NCI-H526 (cell line): ENCODE measurements at places on chromosomes 4 and X.

DNA sequence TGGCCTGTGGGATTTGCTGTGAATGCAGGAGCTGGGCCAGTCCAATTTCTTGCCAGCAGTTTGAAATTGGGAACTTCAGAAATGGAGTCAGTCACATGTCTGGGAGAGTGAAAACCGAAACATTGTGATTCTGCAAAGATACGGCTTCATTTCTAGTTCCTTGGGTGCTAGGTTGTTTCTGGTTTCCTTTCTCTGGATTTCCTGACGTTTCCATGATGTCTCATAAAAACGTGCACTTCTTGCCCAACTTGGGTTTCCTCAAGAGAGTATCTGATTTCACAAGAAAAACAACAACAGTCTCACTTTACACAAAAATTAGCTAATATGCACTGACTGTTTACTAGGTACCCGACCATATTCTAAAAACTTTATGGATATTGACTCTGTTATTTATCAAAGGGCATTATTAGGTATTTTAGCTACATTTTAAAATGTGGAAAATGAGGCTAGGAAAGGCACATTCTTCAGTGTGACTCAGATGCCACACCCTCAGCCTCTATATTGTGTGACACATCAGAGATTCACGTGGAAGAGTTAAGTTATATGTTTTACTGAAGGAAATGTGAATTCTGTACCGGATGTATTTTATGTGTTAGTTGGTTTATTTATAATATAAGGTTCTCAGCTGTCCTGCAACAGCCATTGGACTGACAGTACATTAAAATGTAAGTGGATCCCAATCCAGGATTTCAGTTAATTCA, 225.0 kb upstream of the PUDP start:
- DNase-seq, result no peak

DNA sequence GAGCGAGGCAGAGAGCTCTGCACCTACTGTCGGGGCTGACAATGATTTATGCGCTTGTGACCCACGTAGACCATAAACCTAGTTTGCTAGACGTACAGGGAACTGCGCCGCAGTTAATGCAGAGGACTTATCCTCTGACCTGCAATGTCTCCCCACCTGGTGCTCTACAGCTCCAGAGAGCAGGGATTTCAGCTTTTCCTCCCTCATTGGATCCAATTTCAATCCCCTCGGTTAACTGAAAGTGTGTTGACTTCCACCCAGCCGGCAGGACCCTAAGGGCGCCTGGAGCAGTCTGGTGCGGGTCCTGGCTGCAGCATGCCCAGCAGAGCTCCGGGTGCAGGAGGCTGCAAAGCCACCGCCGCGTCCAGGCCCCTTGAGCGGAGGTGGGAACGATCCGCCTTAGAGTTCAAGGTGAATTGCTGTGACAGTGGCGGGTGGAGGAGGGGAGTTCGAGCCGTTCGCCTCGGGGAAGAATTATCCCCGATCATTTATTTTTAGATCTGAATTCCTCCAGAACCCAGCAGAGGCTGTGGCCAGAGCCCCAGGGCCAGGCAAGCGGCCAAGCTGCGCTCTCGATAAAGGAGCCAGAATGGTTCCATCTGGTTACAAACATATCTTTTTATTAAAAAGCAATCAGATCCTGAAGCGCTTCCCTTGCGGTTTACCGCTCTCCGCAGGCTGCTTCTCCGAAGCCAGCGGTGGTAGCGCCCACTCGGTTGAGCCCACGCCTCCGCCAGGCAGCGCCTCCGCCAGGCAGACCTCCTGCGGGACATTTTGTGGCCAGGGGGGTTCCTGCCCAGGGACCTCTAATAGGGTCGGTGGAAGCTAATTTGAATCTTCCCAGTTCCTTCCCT, 66.0 kb downstream of the FBXO8 start:
- DNase-seq, result no peak

GRCh38 chr4:24143741-24144140, 253.9 kb upstream of the PPARGC1A start:
- no peak for DNase-seq

DNA sequence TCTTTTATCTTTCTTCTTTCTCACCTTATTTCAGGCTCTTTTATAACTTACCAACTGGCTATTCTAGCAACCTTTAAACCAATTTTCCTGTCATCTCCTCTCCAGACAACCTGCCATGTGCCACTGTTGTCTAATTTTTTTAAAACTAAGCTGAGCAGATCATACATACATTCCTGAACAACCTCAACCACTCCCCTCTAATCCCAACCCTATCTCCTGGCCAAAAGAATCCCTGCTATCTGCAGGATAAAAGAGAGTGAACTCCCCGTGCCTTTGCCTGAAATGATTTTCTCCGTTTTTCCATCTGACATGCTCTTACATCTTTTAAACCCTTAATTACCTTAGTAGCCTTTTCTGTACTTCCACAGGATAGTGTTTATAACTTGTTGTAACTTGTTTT, 35.5 kb downstream of the DCUN1D4 start:
- no peak for DNase-seq

DNA sequence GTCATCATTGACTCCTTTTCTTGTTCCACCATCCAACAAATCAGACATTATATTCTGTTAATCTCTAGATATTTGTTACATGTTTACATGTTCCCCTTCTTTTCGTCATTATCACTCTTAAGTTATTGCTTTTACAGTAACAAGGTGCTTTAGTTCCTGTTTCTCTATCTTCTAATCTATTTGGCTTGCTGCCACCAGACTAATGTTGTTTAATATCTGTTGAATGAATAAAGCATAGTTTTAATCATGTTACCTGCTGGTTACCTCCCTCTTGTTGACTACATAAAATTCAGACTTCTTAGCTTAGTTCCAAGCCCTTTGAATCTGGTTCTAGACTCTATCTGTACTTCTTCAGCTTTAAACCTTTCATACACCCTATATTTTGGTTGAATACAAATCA, 129.8 kb upstream of the TRIM2 start:
- DNase-seq, result no peak

- DNase-seq, result no peak
These were observed 56.1 kb upstream of the CCDC149 start for GRCh38 chr4:24968992-24969391.

DNA sequence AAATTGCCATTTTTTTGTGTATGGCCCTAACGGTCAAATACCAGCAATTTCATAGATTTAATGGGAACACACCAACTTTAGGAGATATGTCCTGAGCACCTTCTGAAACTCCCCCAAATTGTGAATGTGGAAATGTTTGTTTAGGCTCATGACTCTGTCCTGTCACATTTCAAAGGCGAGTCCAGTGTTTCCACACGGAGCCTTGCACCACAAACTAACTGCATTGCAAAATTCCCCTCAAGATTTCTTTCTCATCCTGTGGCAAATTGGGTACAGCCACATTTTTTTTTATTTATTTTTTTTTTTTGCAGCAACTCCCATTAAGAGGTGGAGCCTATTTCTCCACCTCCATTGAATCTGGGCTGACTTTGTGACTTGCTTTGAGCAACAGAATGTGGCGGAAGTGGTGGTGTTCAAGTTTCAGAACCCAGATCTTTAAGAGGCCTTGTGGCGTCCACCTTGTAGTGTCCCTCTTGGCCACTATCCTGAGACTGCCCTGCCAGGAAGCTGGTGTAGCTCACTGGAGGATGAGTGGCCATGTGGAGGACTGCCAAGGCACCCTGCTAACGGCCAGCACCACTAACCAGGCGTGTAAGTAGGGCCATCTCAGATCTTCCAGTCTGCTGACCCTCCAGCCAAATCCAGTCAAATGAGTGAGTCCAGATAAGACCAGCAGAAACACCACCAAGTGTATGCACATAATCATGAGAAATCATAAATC, 172.4 kb upstream of the SCML1 start:
- no peak for DNase-seq

DNA sequence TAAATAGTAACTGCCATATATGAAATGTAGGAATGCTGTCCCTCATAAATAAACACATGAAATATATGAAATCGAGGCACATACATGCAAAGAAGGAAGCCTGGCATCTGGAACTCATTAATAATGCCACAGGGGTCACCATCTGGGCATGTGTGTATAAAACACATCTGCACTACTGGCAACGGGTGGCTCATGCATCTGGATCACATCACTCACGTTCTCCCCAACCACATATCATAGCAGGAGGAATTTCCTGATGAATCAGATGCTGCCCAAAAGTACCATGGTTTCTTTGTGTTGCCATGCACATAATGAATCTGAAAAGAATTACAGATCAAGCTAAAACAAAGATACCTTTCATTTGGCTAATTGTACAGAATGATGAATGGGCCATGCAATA, 28.6 kb downstream of the RNF175 start:
- DNase-seq, result no peak
